SJCRH30 (cell line): ENCODE measurements at places on chromosomes 1 and 21. TPM values are rescaled to one million over a fixed set of nuclear protein-coding genes. Genes with fewer than 3 reads are reported as not detected.

SOX13 gene
- 28.9 and 35.1 TPM in 2 replicates for total RNA-seq

- peaks cover 26% of the 10 kb centered on the region for H3K4me1 ChIP-seq
- no peak overlapping the region for H3K4me3 ChIP-seq
- no peak overlapping the region for H3K27ac ChIP-seq
- no peaks in the 10 kb centered on the region for H3K36me3 ChIP-seq
Observed at GRCh38 chr1:234897754-234898454, 230.7 kb downstream of the TOMM20 start.

ZBTB37 gene
- total RNA-seq = 5.2 and 5.4 TPM in 2 replicates

GRCh38 chr1:230773396-230774033, 26.3 kb downstream of the CAPN9 start:
- no peaks in the 10 kb centered on the region for H3K27me3 ChIP-seq
- H3K27ac ChIP-seq = no peak overlapping the region
- peaks cover 7% of the 10 kb centered on the region for H3K4me1 ChIP-seq
- no peak overlapping the region for H3K4me3 ChIP-seq

DNA sequence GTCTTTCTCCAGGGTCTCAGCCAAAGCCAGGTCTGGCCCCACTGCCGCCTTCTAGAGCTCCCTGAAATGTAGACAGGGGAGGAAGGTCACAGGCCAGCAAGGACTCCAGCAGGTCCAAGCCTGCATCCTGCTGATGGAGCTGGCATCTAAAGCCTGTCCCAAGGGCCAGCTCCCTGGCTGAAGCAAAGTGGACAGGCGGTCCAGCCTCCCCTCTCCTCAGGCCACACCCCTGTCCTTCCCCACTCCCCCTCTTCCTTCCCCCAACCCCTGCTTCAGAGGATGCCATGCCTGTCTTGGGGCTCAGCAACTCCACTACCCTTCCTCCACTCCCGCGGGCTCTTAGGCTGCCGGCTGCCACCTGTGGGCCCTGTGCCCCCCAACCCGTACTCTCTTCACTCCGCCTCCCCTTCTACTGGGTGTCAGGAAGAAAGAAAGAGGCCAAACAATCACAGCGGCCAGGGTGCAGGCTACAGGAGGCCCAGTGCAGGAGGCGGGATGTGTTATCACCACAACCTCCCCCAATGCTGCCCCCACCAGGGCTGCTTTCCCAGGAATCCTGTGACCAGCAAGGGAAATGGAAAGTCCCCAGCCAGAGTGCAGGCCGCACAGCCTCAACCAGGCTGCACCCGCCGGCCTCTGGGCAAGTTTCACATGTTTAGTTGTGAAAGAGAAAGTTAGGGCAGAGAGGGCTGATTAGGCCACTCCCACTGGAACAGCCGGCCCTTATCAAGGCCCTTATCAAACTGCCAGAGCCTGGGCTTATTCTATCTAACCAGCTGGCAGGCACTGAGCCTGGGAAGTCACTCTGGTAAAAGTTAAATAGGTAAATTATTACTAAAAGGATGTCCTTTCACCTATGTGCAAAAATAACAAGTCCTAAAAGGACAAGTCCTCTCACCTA, 34.1 kb downstream of the ACOT7 start:
- peaks cover 9% of the 10 kb centered on the region for H3K4me1 ChIP-seq
- H3K36me3 ChIP-seq = no peaks in the 10 kb centered on the region
- peak; percentile 69 for DNase-seq
- H3K27me3 ChIP-seq = no peaks in the 10 kb centered on the region
- no peak overlapping the region for H3K4me3 ChIP-seq

- no peak overlapping the region for H3K4me3 ChIP-seq
- no peaks in the 10 kb centered on the region for H3K27me3 ChIP-seq
- H3K4me1 ChIP-seq = no peaks in the 10 kb centered on the region
- DNase-seq = no peak
Observed at GRCh38 chr21:28738882-28739281, 253.8 kb downstream of the LTN1 start.

DNA sequence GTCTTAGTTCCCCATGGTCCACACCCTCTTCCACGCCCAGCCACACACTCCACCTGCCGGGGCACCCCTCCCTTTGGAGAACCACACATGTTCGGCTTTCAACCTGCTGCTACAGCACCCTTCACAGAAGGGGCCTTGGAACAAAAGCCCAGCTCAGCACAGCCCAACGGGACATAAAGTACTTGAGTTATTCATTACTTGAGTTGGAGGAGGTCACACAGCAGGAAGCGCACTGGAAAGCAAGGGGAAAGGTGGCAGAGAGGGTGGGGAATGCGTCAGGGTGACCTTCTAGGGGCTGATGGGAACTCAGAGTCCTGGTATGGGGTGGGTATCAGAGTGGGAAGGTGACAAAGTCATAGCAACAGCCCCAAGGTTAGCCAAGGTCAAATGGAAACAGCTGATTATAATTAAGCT, 3.0 kb upstream of the ATP1B1 start:
- H3K36me3 ChIP-seq = no peaks in the 10 kb centered on the region
- no peak for DNase-seq
- H3K4me3 ChIP-seq = no peak overlapping the region
- H3K4me1 ChIP-seq = peaks cover 9% of the 10 kb centered on the region

DNA sequence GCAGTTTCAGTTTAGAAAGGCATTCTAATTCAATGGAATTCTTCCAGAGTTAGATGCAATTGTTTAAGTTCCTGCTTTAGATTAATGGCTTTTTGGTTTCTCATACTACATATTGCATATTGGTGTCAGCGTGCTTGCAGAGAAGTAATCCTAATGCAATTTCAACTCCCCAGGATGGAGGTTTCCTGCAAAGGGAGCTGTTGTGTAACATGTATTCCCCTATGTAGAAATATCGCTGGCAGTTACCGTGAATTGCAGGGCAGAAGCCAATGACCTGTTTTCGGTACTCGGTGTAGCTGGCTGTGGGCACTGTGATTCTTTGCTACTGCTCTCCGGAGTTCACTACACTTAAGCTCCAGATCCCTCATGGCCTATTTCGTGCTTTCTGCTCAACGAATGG, 256.1 kb upstream of the PTBP2 start:
- no peaks in the 10 kb centered on the region for H3K36me3 ChIP-seq
- no peaks in the 10 kb centered on the region for H3K27me3 ChIP-seq
- no peaks in the 10 kb centered on the region for H3K4me1 ChIP-seq
- DNase-seq = no peak
- H3K27ac ChIP-seq = no peak overlapping the region

DNA sequence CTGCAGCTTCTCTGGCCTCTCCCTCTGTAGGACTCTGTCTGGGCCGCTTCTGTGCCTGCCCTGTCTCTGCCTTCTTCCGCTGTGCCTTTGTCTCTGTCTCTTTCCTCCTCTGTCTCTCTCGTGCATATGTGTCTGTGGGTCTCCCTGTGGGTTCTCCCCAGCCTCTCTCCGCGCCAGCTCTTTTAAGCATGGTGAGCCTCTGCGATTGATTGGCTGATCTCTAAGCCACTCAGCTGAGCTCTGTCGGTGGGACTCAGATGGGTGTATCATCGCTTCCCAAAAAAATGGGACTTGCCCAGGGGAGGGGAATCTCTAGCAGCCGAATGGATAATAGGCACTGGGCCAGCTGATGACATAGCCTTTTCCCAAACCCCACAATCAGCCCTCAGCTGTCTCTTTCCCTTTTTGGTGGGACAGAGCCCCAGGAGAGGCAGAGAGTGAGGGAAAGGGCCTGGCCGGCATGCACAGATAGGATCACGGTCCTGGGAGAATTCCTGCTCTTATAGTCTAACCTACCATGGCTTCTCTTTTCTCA, at the start of gene ADAMTS4:
TSS of gene ADAMTS4 (minus strand) at position 158 of the 535 bp plus-strand sequence. CDS start 427 bp downstream, outside the sequence.
- peak; percentile 98 for DNase-seq
- peaks cover 26% of the 10 kb centered on the region for H3K4me1 ChIP-seq
- peak within 1 kb of the TSS; percentile 93 for H3K27ac ChIP-seq
- peak within 1 kb of the TSS; percentile 57 for H3K4me3 ChIP-seq

GRCh38 chr1:213418268-213419071, 367.4 kb downstream of the RPS6KC1 start:
- H3K4me1 ChIP-seq = no peaks in the 10 kb centered on the region
- no peaks in the 10 kb centered on the region for H3K27me3 ChIP-seq
- no peak overlapping the region for H3K27ac ChIP-seq

TMPRSS15 gene
- not detected in 2 replicates for total RNA-seq

DNA sequence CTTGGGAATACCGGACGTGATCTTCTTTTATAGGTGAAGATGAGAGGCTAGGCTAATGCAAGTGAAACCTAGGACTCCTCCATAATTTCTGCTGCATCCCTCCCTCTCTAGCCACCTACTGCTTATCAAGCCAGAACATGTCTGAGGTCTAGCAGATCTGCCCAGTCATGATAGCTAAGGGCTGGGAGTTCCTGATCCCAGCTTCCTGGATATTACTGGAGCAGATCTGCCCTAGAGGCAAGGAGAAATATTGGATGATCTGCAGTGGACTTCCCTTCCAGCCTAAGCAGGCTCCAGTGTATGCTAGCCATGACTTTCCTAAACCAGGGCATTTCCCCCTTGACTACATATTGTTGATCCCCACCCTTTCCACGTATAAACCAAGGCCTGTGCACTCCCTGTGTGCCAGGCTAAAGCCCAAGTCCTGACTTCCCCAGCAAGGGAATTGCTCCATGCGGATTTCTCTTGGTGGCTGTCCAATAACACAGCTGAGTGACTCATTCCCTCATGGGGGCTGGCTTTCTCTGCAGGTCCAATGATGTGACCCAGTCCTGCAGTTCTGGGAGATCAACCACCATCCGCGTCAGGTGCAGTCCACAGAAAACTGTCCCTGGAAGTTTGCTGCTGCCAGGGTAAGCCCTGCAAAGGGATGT, 15.5 kb upstream of the SARS1 start:
- no peaks in the 10 kb centered on the region for H3K27me3 ChIP-seq
- H3K4me3 ChIP-seq = no peak overlapping the region
- no peak for DNase-seq
- peaks cover 14% of the 10 kb centered on the region; the same call in 1 of the 2 replicates for H3K4me1 ChIP-seq

DNA sequence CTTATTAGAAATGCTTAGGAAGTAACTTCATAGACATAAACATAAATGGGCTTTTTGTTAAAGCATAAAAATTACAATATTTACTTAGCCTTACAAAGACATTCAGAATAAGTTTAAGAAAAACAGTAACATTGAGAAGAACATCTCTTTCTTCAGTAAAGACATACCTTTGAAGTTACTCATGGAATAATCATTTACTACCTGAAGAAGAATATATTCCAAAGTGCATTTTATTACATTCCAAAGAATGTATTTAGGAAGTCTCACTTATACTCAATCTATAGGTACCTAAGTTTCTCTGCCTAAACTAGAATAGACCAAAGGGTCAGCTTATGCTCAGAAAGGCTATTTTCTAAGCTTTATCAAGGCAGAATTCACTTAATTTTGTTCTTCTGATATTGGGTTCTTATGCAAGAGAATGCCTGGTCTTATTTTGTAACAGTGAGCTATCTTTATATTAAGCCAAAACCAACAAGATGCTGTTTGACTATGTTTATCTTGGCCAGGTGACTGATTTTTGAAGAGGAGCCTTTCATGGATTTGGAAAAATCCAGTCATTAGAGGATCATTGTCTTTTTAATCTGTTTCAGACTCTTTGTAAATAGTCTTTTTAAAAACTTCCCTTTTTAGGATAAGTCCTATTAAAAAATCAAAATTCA, 110.1 kb downstream of the OLFML2B start:
- peaks cover 20% of the 10 kb centered on the region for H3K4me1 ChIP-seq
- no peak for DNase-seq
- H3K36me3 ChIP-seq = peaks cover 7% of the 10 kb centered on the region; the same call in 1 of the 2 replicates
- H3K27ac ChIP-seq = no peak overlapping the region
